Heart right ventricle (tissue), 16 donors: ENCODE measurements at places on chromosomes 2 and 18.

- DNase-seq = no peak
Measured at GRCh38 chr2:239606741-239607516, 206.1 kb upstream of the HDAC4 start.

DNA sequence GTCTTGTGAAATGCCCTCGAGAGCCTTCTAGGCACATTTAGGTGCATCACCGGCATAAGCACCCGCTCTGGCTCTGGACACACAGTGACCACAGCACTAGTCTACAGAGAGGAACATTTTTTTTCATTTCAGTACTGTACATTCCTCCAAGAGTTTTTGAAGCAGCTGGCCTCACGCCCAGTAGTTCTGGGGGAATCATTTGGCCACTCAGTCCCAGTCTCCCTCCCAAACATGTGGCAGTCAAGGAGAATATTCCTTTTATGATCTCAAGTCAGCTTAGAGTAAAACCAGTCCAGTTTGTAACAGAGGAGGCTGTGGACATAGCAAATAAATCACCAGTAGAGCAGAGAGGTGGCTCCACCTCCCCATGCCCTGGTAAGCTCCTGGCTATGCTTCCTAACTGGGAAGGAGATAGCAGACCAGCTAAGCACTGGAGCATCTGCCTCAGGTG is 48.1 kb downstream of the KCNE4 start:
- DNase-seq = peak; percentile 73

DNA sequence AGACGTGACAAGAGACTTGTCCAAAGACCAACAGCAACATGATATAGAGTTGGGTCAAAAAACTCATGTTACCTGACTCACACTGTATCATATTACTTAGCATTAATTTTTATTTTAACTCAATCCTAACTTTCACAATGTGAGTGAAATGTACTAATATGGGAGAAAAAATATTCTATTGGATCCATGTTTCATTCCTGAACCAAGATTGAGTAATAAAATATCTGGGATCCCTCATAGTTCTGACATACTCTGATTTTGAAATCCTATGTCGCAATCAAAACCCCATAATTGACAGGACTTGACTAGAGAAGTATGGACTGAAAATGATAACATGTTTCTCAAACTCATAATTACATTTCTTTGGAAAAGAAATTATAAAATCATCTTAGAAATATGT is 190.4 kb downstream of the RIT2 start:
- DNase-seq = no peak

GRCh38 chr18:2900684-2901422 is 54.0 kb downstream of the EMILIN2 start:
- no peak for DNase-seq

DNA sequence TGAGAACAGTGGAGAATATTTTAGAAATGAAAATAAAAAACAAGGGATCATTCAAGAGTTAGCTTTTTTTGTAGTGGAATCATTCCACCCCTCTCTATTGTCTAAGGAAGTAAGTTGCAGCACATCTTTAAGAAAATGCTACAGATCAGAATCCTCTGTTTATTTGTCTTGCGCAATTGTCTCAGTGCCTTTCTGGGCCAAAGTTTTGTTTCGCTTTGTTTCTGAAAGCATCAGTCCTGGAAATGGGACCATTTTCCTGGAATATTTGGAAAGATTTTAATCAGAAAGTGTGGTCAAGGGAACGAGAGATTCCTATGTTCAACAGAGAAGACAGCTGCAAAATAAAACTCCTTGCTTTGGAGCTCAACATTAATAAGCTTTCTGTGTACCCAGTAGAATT is 74.0 kb downstream of the NRXN1 start:
- DNase-seq = no peak

DNA sequence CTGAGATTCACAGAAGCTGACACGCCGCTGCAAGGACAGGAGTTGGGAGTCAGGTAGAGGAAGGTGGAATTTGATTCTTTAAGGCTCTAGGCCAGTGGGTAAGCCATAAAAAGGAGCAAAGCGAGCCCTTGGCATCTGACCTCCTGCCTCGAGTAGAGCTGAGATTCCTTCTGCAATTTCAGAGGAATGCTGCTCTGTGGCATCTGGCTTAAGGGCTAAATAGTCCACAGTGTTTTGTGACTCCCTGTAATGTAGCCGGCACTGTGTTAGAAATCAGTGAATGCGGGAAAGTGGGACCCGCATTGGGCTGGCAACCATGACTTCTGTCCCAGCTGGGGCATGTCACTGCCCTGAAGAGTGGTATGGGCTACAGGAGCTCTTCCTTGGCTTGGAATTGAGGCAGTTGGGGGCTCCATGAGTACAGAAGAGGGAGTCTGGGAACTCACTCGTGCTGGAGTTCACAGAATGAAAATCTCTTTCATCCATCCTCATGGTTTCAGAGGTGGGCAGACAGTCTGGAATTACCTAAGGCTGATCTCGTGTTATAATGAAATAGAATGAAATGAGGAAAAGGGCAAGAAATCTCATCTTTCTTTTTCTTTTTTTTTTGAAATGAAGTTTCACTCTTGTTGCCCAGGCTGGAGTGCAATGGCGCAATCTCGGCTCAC is 12.7 kb upstream of the MYCN start:
- no peak for DNase-seq

- no peak for DNase-seq
Measured at GRCh38 chr18:32623563-32623962, 149.3 kb downstream of the KLHL14 start.

DNA sequence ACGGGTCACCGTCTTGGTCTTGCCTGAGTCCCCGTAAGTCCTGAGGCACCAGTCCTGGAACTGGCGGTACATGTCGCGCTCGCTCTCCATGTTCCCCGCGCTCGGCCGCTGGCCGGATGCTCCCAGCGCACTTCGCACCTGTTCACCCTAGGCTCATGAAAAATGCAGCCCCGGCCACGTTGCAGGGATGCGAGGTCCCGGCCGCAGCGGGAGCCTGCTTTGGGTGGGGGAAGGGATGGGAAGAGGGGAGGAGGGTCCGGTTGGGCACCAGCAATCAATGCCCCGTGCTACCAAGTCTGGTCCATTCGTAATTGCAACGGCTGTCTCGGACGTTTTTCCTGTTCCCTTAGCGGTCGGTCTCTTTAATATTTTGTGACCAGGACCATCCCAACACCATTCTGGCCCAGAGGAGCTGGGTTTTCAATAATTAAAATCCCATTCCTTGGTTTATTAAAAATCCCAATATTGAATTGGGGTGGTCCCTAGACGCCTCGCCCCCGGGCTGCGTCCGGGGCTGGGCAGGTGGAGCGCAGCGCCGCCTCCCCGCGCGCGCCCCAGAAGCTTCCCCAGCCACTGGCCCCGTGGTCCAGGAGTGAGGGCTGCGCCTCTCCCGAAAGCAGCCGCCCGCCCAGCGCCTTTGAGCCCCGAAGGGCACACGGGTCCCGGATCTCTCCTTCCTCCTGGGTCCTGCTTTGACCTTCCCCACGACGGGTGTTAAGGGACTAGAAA is 1.4 kb downstream of the NOL4 start:
- no peak for DNase-seq

GRCh38 chr2:190380962-190381412 is 27.2 kb upstream of the MFSD6 start:
- DNase-seq = no peak

- DNase-seq = no peak
Measured at GRCh38 chr2:31987454-31988220, 23.2 kb downstream of the MEMO1 start.

DNA sequence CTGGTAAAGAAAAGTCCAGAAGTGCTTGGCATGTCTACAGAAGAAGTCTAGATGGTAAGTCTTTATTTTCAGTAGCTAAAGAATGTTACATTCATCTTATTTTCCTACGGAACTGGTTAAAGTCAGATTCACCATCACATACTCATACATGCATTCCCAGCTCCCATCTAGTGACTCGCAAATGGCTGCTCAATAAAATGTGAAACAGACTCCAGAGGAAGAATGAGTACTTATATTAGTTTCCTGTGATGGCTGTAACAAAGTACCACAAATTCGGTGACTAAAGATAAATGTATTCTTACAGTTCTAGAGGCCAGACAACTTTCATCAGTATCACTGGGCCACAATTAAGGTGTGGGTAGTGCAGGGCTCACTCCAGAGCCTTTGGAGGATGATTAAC is 797.2 kb downstream of the SATB2 start:
- no peak for DNase-seq

DNA sequence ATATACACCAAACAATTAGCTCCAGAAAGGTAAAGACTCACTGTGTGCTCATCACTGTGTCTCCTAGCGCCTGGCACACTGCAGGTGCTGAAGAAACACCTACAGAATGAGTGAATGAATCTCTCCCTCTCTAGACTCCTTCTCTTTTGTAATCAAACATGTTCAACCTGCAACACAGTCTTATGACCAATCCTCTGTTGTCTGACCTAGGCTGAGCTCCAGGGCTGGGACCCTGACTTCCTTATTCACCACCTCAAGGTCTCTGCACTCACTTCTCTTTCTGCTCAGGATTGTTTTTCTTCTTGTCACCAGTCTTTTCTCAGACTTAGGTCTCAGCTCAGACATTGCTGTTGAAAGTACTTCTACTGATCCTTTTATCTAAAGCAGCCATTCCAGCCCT is 9.8 kb downstream of the CKAP2L start:
- DNase-seq = no peak

DNA sequence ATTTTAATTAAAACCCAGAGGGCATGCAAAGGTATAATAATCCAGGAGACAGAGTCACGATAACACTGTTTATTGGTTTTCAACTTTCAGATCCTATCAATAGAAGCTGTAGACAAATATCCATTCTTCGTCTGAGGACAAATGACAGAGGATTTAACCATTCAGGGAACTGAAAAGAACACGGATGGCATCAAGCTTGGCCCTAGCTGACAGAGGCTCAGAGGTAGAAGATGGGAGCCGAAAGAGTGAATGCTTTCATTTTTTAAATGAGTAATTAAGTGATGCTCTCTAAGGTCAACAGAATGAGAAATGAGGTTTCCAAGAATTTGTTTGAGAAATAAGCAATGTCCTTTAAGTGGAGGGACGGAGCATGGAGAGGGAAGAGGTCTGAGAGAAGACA is 62.1 kb downstream of the BCL2 start:
- no peak for DNase-seq

DNA sequence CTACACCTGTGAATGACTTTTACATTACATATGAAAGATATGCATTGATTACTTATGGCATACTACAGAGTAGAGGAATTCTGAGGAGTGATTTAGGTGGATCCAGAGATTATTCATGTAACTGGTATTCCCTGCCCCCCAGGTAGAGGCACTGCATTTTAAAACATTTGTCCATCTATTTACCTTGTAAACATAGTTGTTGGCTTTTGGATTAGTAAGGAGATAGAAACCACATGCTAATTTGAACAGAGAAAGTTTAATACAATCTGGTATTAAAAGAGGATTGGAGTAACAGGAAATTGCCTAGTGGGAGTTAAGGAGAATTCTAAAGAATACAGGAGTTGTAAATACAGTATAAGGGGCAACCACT is 15.9 kb downstream of the GALNT3 start:
- DNase-seq = no peak
